ENCODE measurements at places on chromosomes 11 and 22.

- peak; percentile 19 for DNase-seq
Measured at GRCh38 chr11:77821349-77821851, 456 bp downstream of the AAMDC start.

GRCh38 chr22:29043906-29044575 is 17.6 kb downstream of the C22orf31 start:
- peak; percentile 64 for DNase-seq

GRCh38 chr11:126890561-126890960 is 110.0 kb downstream of the KIRREL3 start:
- DNase-seq = no peak

DNA sequence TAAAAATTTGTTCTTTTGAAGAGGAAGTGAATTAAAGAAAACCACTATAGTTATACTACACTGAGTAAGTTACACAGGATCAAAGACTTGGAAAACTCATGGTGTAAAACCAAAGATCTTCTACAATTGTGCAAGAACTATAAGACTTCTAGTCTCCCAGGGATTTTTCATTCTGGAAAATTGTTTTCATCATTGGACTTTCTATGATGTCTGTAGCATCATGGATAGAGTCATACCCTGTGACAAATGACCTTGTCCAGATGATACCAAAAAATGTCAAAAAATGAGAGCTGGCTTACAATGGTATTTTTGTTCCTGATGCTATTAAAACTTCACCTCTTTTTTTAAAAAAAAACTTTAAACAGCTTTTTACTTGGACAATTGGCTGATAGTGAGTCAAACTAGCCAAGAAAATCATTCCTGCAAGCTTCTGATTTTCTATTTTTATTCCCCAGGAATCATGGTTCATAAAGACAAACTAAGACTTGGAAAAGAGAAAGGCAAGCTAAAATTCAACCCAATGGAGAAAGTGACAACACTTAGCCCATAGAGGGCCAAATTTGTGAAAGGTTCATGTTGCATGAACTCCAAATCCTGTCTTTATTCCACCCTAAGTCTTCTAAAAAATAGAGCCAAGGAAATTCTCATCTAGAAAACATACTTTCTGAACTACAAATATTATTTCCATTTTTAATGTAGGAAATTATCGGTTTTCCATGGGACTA is 30.7 kb downstream of the ME3 start:
- no peak for DNase-seq

- DNase-seq = no peak
Measured at GRCh38 chr11:34674038-34674437, 53.1 kb downstream of the EHF start.

DNA sequence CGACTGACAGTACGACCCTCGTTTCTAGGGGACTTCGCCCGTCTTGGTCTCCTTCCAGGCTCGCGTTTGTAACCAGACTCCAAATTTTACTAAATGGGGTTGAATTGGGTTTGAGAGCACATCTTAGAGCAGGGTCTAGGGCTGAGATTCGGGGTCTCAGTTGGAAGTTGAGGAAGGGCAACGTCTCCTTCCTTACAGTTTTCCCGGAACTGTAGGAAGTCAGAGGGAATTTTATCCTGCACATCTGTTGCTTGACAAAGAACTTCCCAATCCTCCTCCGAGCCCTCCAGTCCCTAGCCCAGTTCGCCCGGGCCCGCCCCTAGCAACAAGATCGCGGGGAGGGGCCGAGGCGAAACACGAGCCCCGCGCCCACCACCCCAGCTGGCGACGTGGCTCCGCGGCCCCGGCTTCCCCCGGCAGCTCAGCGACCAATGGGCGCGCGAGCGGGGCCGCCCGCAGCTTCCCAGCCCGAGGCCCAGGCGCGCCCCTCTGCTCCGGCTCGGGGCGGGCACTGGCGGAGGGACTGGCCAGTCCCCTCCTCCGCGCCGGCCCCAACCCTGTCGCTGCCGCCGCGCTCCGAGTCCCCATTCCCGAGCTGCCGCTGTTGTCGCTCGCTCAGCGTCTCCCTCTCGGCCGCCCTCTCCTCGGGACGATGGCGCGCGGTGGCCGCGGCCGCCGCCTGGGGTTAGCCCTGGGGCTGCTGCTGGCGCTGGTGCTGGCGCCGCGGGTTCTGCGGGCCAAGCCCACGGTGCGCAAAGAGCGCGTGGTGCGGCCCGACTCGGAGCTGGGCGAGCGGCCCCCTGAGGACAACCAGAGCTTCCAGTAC is at the start of gene RCN1:
Gene RCN1, plus strand, starts transcription at position 530 of the 826 bp plus-strand sequence. Its CDS starts 123 bp downstream, at position 653.
- DNase-seq = peak; percentile 41

- no peak for DNase-seq
Measured at GRCh38 chr11:65216830-65217229, 35.1 kb downstream of the CAPN1 start.

GRCh38 chr11:8331767-8332166 is 68.1 kb upstream of the LMO1 start:
- no peak for DNase-seq

DNA sequence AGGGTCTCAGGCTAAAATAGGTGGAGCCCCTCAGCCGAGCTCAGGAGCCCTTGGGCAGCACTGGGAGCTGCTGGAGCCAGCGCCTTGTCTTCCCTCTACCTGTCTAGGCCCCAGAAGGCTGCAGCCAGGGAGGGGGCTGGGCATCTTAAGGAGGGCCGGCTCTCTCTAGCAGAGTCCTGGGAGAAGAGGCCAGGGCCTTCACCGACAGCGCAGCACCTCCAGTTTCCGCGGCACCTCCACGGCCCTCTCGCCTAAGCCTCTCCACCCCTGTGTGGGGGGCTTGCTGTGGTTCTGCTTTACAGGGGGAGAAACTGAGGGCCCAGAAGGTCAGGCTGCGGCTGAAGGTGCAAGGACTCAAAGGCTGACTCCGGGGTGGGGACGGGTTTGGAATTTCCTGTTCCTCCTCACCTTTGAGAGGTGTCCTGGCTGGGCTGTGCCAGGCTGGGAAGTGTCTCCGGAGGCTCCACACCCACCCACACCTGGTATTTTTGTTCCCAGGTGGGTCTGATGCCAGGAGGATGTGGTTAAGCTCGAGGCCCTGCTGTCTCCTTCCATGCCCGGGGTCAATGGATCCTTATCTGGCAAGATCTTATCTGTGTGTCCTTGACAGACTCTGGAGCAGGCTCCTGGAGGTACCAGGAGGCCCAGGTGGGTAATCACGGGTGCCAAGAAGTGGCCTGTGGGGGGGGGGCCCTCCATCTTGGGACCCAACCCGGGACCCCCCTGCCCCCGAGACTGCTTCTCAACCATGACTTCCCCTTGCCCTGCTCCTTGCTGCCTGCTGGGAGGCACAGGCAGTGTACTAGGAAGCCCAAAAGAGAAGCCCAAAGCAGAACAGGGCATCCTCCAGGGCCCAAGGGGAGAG is 95.3 kb upstream of the FGF3 start:
- DNase-seq = no peak

DNA sequence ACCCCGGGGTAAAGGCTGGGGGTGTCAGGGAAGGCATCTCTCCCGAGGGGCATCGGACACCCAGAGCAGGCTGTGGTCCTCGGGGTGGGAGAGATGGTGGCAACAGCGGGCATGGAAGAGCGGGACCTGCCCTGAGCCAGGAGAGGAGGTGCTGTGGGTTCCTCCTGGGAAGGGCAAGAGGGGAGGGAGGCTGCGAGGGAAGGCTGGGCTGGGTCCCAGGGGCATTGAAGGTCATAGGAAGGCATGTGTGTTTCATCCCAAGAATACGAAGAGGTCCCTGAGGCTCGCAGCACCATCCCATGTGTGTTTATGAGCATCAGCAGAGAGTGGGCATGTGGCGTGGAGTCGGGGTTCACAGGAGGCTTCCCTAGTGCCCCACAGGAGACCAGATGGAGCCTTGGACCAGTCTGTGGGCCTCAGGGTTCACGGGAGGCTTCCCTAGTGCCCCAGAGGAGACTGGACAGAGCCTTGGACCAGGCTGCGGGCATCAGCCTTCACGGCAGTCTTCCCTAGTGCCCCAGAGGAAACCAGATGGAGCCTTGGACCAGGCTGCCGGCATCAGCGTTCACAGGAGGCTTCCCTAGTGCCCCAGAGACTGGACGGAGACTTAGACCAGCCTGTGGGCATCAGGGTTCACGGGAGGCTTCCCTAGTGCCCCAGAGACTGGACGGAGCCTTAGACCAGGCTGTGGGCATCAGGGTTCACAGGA is 420.6 kb downstream of the BRD1 start:
- no peak for DNase-seq

DNA sequence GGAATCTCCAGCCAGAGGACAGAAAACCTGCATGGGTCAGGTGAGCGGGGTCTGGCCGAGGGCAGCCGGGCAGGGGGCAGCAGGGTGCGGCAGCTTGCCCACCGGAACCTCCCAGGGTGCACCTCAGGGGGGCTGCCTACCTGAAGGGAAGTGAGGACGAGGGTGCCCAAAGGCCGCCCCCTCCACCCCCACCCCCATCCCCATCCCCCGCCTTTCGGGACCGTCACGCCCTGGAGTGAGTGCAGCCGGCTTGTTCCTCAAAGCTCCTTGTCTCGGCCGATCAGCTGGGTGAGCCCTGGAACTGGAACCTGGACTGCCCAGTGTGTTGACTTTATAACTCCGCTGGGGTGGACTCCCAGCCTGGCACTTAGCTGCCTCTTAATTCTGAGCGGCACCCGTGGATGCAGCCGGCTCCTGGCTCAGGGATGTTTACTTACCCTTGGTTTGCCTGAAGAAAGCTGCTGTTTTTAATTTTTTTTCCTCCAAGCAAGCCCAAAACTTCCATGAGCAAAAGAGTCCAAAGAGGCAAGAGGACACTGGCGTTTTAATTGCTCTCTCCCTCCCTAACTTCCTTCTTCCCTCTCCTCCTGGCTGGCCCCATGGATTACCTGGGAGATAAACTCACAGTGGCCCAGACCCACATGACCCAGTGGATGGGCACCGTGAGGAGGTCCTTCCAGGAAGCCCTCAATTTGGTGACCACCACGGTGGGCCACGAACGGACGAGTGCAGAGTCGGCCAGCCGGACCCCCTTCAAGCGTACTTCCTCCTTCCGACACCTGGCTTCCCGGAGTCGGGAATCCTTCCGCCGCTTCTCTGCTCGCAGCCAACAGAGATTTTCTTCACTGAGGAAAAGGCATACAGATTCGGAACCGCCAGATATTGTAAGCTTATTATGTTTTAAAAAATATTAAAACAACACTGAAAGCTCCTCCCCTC is 87.8 kb upstream of the CRYBB3 start:
- no peak for DNase-seq

DNA sequence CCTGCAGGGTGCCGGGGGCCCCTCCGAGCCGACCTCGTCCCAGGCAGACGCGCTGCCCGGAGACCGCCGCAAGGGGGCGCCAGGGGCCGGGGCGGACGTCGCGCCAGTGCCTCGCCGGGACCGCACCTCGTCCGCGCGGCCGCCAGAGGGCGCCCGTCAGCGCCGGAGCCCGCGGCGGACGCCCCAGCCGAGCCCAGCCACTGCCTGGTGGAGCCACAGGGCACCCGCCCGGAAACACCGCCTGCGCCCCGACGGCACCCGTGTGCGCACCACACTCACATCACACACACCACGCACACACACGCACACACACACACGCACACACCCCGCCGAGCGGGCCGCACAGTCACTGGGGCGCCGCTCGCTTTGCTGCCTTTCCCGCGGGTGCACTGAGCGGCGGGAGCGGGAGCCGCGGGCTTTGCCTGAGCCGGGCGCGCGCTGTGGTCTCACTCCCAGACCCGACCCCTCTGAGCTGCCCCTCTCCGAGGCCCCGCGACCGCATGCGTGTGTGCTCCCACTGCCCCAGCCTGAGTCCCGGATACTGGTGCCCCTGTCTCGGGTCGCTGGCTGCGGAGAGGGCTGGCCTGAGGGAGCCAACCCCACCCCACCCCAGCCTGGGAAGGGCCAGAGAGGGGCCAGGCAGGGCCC is 449.3 kb downstream of the OPCML start:
- DNase-seq = peak; percentile 32

DNA sequence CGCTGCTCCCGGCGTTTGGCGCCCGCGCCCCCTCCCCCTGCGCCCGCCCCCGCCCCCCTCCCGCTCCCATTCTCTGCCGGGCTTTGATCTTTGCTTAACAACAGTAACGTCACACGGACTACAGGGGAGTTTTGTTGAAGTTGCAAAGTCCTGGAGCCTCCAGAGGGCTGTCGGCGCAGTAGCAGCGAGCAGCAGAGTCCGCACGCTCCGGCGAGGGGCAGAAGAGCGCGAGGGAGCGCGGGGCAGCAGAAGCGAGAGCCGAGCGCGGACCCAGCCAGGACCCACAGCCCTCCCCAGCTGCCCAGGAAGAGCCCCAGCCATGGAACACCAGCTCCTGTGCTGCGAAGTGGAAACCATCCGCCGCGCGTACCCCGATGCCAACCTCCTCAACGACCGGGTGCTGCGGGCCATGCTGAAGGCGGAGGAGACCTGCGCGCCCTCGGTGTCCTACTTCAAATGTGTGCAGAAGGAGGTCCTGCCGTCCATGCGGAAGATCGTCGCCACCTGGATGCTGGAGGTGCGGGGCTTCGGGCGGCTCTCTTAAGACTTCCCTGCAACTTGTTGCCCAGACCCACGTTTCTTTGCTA is at the start of gene CCND1:
Gene CCND1, plus strand, starts transcription at position 162 of the 587 bp plus-strand sequence. Its CDS starts 158 bp downstream, at position 320.
- peak; percentile 84 for DNase-seq

- DNase-seq = no peak
Measured at GRCh38 chr22:21450858-21451353, 16.3 kb upstream of the TMEM191C start.

Measured in kidney glomerular epithelial cell (primary cell).